ENCODE measurements at places on chromosomes 1 and 21.

- no peak for DNase-seq
Observed at GRCh38 chr1:29810121-29811120, 574.1 kb downstream of the PTPRU start.

DNA sequence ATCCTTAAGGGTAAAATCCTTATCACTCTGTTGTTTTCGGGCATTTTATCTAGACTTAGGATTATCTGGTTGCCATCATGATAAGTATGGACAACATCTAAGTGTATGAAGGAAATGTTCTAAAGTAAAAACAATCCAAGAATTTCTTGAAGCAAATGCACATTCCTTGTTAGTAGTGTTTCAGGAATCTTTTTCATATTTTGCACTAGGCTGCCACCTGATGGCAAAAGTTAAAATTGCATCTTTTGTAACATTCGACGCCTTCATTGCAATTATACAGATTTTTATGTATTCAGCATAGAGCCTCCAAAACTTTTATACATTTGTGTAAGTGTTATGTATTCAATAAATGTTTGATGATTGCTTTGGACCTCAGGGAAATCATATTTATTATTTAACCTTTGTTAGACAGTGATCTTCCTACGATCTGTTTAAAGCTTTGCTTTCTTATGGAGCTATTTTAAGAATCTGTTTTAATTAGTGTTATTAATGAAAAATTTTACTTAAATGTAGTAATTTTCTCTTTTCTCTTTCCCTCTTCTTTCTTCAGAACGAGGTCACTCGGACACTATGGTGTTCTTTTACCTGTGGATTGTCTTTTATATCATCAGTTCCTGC lies 49.4 kb upstream of the KIAA1614 start:
- peak; percentile 37 for DNase-seq

DNA sequence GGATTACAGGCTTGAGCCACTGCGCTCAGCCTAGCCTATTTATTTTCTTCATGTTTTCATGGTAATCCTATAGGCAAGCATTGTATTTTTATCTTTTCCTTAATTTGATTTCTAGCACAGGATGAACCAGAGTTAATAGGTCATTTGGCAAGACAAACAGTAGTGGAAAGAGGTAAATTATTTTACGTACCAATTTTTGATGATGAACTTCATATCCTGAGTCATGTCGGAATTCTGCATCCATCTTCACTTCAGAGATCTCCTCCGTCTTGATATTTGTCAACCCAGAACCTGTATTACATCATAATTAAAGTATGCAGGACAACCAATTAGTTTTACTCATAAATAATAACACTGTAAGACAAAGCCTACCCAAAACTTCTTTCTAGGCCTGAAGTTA lies 162.6 kb downstream of the GABPA start:
- DNase-seq, result no peak

GRCh38 chr1:22808676-22809483 lies 98.2 kb downstream of the EPHB2 start:
- DNase-seq, result peak; percentile 70

DNA sequence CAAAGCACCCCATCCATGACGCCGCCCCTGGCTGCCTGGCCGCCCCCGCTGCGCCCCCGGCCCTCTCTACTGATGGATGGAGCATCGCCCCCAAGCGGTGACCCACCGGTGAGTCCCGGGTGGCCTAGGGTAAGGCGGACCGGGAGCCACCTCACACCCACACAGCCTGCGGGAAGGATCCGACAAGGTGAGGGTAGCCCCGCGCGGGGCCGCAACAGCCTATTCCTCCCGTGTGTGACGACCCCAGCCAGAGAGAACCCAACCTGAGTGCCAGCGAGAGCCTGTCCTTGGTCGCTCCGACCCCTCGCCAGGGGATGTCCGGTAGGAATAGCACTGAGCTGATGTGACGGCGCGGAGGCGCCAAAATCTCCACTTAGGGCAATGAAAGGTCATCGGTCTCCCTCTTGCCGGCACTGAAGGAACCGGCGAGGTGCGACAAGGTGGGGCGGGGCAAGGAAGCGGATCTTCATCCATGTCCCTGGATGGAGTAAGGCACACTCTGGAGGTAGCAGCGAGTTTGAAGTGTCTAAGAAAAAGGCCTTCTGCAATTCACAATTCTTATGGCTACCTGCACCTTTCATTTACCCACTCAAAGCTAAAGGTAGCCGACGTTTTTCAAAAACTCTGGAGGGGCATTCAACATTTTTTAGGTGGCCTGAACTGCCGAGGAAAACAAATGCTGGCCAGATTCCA lies 19.7 kb upstream of the CHIA start:
- DNase-seq, result no peak

DNA sequence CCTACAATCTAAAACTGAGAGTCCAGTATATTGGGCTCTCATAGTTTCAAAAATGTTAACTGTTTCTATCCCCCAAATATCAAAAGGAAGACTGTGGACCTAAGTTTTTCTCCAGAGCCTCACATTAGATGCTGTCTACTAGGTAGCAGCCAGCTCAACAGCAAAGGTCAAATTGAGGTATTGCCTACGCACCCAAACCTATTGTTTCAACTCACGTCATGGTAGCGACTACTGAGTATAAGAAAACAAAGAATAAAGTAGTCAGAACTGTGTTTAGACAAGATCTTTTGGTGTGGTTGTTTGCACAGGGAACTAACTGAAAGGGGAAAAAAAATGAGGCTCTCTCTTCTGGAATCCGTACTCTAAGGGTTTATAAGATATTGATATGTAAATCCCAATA lies 173.2 kb downstream of the LBR start:
- no peak for DNase-seq

GRCh38 chr1:163661391-163661790 lies 339.6 kb downstream of the NUF2 start:
- peak; percentile 10 for DNase-seq

- no peak for DNase-seq
Observed at GRCh38 chr1:107076841-107077240, 20.4 kb downstream of the PRMT6 start.

DNA sequence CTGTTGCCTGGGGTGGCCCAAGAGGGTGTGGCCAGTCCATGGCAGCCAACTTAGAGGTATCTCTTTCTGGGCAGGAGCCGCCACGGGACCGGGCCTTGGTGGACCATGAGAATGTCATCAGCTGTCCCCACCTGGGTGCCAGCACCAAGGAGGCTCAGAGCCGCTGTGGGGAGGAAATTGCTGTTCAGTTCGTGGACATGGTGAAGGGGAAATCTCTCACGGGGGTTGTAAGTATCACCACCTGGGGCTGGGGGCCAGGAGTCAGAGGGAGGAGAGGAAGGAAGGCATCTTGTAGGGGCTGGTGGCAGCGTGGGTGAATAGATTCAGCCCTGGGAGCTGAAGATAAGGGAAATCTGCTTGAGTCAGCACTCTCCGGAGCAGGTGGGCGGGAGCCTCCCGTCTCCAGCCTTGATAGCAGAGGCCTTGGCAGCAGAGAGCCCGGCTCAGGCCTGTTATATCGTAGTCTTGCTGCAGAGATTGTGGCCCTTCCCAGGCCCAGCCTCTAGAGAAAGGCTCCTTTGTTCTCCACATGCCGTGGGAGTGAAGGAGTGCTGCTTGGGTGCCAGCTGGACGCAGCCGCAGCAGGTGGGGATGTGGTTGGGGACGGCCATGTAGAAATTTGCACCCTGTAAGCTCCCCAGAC lies 25.4 kb downstream of the PHGDH start:
- peak; percentile 78 for DNase-seq
